ENCODE measurements at places on chromosomes 4 and X. TPM values are rescaled to one million over a fixed set of nuclear protein-coding genes. Genes with fewer than 3 reads are reported as not detected.

- no peak for DNase-seq
Measured at GRCh38 chr4:70915036-70915815, 13.1 kb downstream of the MOB1B start.

Gene MAGED4
- total RNA-seq: 12.6 TPM

- no peak for DNase-seq
Measured at GRCh38 chr4:109601336-109601735, 41.3 kb downstream of the MCUB start.

DNA sequence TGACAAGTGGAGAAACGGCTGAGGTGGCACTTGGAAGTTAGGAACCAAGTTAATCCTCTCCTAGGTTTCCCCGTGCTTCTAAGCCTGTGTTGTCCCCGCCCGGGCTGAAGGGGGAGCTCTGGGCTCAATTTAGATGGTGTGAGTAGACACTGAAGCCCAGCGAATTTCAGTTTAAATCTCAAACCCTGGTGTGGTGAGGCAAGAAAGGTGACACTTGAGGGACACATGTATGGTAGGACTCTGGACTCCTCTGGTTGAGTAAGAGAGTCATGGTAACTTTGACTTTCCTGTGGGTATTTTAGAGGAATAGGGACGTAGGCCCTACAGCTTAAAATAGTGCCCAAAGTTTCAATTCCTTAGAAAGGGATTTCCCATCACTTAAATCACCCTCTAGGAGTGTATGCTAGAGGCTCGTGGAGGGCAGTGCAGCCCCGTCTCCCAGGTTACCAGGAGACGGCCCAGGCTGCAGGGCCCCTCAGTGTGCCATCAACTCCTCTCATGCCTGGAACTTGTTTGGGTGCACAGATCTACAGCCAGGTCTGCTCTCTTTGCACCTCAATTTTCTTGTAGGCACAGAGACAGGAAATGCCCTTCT, 24.0 kb downstream of the HAND2 start:
- DNase-seq: peak; percentile 44

GRCh38 chrX:19063030-19063429, 59.2 kb downstream of the ADGRG2 start:
- DNase-seq: no peak

GRCh38 chr4:143196323-143196722, 11.6 kb downstream of the USP38 start:
- DNase-seq: no peak

DNA sequence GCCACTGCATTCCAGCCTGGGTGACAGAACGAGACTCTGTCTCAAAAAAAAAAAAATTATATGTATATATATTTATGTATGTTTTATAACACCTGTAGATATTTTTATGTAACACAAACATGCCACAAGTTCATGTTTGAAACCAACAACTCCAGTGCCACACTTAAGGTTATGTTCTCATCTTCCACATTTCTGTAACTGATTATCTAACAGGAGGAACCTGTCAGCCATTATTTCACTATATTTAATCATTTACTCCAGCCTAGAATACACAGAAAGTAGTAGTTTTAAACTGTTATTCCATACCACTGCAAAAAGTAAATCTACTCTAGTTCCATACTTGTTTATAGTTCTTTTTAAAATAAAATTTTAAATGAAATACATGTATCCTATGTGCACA, 32.3 kb downstream of the MCUB start:
- no peak for DNase-seq

GRCh38 chr4:43776371-43776770, 672.2 kb downstream of the KCTD8 start:
- DNase-seq: no peak

DNA sequence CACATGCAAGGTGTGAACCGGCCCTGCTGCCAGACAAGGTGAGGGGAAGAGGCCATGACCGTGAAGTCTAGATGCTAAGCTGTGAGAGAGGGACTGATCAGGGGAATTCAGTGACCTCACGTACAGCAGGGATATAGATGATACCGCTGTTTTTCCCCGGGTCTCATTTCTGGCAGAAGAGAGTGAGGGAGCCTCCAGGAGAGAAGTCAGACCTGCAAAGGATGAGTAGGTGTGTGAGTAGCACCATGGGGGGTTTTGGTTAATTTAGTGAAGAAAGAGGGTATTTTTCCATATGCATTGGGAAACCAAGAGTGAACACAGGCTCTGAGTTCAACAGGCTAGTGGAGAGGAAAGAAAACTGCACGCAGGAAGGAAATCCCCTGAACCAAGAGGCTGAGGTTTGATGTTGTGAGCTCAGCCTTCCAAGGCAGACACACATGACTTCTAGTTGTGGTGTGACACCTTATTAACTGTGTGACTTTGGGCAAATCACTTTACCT, 127.6 kb upstream of the GATB start:
- DNase-seq: no peak

Gene INTS6L
- 6.1 TPM for total RNA-seq

- no peak for DNase-seq
Measured at GRCh38 chr4:26692014-26692726, 108.3 kb downstream of the TBC1D19 start.

GRCh38 chr4:20565075-20565721, 135.1 kb upstream of the PACRGL start:
- peak; percentile 2 for DNase-seq

Gene AWAT2
- total RNA-seq: not detected

Gene TRIM2
- 11.0 TPM for total RNA-seq

DNA sequence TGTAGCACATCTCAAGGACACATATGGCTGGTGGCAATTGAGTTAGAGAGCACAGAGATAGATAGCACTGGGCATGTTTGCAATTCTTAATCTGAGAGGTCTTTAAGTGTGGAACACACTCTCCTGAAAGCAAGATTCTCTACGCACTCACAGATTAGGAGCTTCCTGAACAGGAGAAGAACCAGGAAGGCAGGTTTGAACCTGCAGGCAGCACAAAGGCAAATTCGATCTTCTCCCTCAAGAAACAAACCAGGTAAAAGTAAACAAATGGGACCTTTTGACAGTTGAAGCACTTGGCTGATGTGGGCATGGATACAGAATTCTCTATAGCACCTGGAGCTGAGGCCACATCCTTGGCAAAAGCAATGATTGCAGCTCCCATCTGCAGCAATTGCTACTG, 24.3 kb downstream of the HS3ST1 start:
- no peak for DNase-seq

- no peak for DNase-seq
Measured at GRCh38 chrX:45815441-45815840, 614.8 kb upstream of the DIPK2B start.

DNA sequence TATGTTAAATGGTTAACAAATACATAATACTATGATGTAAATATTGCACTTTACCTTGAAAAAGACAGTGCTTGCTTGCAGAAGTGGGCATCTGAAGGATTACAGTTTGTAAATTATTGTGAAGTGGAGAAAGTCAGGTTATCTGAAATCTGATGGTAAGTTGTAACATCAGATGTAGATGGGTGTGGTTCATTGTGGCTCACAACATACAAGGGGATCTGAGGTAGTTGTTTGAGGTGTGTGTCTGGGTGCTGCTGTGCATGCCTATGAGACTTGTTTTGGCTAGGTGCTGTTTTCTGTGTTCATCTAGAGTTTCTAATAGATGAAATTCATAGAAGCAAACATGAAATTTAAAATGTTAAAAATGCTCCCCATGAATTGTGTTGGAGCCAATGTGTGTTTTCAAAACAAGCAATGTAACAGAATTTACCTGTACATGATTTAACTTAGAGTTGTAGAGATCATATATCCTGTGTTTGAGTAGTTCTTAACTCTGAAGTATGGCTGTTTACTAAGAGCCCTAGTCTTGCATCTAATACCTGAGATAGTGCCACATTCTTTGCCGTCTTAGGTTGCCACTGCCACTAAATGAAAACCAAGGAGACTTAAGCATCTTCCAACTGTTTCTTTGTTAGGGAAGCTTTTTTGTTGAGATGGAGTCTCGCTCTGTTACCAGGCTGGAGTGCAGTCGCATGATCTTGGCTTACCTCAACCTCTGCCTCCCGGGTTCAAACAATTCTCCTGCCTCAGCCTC, 11.9 kb upstream of the NDUFC1 start:
- DNase-seq: no peak

DNA sequence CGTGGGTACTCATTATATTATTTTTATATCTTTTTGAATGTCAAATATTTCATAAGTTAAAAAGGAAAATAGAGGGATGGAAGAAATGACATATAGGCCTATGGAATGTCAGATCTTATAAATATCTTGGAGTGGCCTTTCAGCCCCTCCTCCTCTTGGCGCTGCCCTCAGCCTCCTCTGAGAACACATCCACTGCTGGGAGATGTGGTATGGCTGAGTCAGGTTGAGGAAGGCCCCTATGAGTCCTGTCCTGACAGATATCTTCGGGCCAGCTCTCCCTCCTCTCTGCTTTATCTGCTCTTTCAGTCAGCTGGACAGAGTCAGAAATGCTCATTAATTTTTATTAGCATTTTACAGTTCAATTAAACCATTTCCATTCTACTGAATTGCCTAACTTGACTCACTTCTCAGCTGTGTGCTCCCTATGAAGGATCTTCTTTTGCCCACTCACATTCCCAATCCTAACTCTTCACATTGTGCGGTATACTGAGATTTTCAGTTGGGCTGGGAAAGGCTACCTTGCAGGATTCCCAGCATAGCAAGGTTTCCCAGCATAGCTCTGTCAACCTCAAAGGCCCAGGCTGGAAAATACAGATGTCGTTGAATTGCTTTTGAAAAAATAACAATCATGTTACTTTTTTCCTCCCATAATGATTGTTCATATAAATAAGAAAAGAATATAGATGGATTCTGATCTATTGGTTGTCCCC, 128.0 kb downstream of the ARHGEF9 start:
- peak; percentile 66 for DNase-seq

Gene TEC
- 6.8 TPM for total RNA-seq

DNA sequence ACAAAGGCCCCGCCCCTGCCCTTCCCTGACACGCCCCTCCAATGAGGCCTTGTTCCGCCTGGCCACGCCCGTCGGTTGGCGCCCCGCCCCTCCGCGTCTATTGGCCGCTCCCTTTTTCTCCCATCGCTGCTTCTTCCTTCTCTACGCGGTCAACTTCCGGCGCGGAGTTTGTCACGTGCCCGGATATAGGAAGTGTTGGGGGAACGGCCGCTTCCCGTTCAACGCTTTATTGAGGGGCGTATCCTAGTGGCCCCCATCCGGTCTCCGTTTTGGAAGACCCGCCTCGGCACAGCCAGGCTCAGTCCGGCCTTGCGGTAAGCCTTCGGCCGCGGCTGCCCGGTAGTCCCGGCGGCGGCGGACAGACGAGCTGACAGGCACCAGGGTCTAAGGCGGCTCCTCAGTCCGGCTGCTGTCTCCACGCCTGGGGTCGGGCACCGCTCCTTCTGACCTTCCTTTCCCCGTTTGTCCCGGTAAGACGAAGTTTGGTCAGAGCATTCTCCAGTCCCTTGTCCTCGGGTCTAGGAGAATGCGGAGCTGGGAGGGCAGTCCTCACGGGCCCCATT, at the start of gene EXOC1:
Gene EXOC1, plus strand, starts transcription at position 165 of the 563 bp plus-strand sequence. CDS start 4,676 bp downstream, outside the sequence.
- DNase-seq: peak; percentile 97

Gene MSX1
- 13.4 TPM for total RNA-seq

Gene GAGE1
- total RNA-seq: not detected

DNA sequence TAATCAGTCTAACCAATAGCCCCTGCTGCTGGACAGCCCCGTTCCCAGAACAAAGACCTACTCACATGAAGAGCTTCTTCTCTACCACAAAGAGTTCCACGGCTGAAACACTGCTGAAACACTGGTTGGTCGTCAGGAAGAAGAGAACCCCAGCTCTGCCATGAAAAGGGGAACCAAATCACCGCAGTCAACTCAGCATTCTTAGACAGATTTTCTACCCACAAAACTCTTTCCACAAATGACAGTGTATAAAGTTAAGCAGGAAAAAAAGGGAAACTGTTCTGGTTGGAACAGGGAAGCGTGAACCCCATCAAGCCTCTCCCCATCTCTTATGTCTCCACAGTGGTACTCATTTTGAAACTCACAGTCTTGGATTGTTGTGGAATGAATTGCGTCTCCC, 57.3 kb downstream of the ABCG2 start:
- no peak for DNase-seq

Gene PLAC1
- not detected for total RNA-seq

Gene FRMPD4
- total RNA-seq: 2.6 TPM

DNA sequence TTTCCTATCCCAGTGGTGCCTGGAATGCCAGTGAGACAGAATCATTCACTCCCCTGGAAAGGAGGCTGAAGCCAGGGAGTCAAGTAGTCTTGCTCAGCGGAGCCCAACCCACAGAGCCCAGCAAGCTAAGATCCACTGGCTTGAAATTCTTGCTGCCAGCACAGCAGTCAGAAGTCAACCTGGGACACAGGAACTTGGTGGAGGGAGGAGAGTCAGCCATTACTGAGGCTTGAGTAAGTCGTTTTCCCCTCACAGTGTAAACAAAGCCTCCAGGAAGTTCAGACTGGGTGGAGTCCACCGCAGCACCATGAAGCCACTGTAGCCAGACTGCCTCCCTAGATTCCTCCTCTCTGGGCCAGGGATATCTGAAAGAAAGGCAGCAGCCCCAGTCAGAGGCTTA, 283.2 kb upstream of the CPEB2 start:
- peak; percentile 25 for DNase-seq

DNA sequence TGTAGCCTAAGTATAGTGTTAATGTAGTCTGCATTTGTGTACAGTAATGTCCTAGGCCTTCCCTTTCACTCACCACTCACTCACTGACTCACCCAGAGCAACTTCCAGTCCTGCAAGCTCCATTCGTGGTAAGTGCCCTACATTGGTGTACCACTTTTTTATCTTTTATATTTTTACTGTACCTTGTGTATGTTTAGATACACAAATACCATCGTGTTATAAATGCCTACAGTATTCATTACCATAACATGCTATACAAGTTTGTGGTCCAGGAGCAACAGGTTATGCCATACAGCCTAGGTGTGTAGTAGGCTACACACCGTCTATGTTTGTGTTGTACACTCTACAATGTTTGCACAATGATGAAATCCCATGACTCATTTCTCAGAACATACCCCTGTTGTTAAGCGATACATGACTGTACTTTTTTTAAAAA, 15.4 kb downstream of the TSPAN5 start:
- DNase-seq: peak; percentile 74

All from LHCN-M2 (cell line).